ENCODE measurements at places on chromosomes 1 and 21.

DNA sequence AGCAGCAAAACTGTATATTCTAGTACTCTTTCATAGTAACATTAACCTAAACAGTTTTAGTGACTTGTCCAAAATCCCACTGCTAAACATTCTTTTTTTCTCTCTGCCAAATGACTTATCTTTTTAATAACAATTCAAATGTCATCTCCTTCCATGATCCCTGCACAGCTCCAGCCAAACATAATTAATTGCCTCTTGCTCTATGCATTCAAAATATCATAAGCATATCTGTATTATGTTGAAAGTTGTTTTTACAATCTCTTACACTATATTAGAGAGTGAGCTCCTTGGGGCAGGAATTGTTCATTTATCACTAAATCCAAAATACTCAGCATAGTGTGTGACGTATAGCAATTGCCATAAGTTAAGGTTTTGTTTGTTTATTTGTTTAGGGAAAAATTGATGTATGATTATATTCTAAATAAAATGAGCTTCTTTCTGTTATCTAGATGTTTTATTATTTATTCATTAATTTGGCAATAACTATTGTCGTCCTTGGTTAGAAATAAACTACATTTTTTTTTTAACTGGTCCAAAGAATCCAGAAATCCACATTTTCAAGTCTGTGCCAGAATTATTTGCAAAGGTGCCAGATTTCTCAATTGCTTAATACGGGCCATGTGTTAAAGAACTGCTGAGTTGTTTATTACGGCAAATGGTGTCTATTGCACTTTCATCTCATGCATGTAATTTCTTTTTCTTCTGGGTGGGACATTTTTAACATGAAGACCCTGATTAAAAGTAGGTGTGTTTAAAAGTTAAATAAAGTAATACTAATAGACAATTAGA is 577.2 kb upstream of the ZRANB2 start:
- no peak for DNase-seq

DNA sequence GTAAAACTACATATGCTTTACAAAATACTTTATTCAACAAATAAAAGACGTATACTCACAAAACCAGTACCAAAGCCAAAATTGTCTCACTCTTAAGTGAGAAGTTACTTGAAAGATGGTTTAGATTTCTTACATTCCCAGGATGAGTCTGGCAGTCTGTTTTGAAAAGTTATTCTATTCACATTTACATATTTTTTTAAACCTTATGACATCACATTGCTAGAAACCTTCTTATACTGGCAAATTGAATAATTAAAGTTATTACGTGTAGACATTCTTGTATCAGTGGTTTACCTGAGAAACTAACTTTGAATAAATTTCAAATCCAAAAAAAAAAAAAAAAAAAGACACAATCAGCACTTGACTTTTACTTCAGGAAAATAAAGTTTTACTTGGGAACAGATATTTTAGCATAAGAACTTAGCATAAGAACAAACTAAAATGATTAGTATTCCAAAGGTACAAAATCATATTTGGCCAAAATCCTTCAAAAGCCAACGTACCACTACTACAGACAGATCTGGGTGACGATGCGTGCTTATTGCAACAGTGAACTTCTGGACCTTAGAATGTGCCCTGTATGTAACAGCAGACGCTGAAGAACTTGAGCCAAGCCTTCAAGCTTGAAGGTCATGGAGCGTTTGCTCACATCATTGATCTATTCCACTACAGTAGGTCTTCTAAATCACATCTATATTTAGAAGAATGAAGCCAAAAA is 2.5 kb downstream of the CDC42BPA start:
- no peak for DNase-seq

DNA sequence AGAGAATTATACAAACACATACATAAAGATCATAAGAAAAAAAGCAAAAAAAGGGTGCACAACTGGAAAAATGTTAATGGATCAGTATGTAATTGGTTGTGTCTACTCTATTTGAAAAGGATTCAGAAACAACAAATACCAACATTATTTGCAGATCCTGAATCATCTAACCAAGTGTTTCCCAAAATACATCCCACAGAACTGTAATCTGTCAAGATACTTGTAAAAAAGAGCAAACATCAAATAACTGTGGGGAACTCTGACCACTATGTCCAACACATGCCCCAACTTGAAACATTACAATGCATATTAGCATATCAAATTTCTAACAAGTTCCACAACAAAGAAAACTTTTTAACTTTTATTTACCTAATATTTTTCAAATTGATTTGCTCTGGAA is 22.6 kb downstream of the ANKRD13C start:
- DNase-seq: no peak

DNA sequence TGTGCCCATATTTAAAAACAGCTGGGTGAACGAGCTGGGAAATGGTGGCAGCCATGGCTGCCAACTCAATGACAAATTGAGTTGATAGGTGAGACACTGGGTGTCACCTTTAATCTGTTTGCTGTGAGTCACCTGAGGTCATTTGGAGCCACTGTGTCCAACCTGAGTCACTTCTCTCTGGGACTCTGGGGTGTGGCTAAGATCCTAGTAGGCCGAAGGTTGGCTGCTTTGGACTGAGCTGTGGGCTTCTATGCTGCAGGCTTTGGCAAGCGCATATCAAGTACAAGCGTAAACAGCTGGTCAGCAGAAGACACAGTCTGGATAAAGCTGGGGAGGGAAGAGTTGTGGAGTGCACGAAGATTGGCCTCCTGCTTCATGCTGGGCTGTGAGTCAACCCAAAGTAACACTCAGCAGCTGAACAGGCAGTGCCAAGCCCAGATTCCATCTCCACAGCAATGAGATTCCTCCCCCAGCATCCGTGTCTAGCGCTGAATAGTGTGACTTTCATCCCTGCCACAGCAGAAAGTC is 24.0 kb downstream of the TEX35 start:
- DNase-seq: no peak

GRCh38 chr1:176521211-176521610 is 58.2 kb downstream of the PAPPA2 start:
- DNase-seq: no peak

DNA sequence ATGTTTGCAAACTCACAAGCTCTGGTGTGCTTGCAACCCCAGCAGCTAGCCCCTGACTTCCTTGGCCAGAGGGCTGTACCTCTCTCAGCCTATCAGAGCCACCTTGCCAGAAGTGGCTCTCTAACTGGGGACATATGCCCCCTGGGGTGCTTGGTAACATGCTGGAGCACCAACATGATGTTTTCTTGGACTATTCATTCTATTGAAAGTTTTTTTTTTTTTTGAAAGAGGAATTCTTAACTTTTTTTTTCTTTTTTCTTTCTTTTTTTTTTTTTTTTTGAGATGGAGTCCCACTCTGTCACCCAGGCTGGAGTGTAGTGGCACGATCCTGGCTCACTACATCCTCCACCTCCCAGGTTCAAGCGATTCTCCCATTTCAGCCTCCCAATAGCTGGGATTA is 14.7 kb upstream of the CAPN8 start:
- no peak for DNase-seq

DNA sequence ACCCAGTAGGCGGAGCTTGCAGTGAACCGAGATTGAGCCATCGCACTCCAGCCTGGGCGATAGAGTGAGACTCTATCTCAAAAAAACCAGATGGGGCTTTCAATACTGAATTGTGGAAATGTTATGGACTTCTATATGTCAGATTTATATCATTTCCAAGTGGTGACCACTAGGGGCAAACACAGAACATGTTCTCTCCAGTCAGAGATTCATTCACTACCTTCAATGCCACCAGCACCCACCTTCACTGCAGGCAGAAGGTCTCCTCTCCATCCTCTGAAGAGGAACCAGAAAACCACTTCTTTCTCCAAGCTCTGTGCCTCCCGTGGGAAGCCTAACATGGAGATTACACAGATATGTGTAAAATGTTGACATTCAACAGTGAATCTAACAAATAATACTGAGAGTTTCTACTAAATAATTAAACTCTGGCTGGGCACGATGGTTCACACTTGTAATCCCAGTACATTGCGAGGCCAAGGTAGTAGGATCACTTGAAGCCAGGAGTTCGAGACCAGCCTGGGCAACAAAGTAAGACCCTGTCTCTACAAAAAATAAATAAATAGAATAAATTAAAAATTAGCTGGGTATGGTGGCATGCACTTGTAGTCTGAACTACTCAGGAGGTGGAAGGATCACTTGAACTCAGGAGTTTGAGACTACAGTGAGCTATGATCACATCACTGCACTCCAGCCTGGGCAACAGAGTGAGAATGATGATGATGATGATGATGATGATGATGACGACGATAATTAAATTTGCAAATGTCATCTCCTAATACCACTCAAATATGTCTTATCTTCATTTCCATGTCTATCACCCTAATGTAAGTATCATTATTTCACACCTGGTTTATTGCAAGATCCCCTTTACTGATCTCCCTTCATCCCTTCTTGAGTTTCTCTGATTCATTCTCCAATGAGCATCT is 151.1 kb downstream of the ZNF281 start:
- DNase-seq: no peak

GRCh38 chr1:62117018-62117750 is 77.5 kb upstream of the L1TD1 start:
- DNase-seq: no peak
